ENCODE measurements at places on chromosomes 3 and 15.

DNA sequence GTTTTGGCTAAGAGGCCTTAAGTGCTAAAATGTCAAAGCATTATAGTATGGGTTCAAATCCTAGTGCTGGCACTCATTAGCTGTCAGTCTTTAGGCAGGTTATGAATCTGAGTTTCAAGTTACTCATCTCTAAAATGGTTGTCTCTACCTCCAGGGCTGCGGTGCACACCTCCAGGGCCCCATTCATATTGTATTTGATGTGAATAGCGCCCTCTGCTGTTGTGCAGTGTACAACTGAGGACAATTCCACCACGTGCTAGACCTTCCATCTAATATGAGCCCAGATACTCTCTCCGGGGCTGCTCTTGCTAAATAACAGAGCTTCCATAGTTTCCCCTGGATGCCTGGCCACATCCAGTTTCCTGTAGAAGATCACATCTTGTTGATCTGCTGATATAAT is 54.3 kb downstream of the OXNAD1 start:
- H3K27ac ChIP-seq = peak overlapping the region; percentile 55
- H3K36me3 ChIP-seq = peaks cover 54% of the 10 kb centered on the region
- H3K4me3 ChIP-seq = no peak overlapping the region
- H3K4me1 ChIP-seq = peaks cover 52% of the 10 kb centered on the region

DNA sequence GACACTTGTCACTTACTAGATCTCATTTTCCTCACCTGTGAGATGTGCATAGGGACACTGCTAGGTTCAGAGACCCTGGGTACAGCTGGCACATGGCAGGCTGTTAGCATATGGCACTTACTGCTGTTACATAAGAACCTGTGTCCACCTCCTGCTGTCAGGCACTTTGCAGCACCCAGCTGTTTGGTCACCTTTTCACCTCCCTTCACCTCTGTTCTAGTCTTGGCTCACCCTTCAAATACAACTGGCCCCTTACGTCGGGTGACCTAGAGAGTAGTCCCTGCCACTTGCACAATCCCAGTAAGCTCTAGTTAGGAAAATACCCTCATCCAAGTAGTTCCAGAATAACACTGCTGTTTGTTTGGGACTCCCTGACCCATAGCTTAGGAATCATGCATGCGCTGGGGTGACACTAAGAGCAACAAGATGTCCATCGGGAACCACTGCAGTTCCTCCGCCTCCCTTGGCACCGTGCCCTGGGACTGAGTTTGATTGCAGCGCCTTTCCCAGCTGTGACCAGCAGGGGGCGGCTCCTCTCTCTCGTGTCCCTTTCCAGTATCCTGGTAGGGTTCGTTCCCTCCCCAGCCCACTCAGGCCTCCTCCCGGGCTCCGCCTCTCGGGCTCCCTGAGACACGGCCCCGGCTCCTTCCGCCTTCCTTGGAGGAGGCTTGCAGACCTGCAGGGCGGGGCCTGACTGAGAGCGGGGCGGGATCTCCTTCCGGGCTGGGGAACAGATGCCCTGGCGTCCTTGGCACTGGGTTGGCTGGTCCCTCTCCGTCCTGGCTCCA is 78.6 kb downstream of the ABHD5 start:
- peak overlapping the region; percentile 65 for H3K27ac ChIP-seq
- peak; percentile 60 for DNase-seq
- peaks cover 33% of the 10 kb centered on the region for H3K4me1 ChIP-seq
- H3K36me3 ChIP-seq = no peaks in the 10 kb centered on the region
- peaks cover 9% of the 10 kb centered on the region for H3K27me3 ChIP-seq
- no peak overlapping the region for H3K4me3 ChIP-seq

DNA sequence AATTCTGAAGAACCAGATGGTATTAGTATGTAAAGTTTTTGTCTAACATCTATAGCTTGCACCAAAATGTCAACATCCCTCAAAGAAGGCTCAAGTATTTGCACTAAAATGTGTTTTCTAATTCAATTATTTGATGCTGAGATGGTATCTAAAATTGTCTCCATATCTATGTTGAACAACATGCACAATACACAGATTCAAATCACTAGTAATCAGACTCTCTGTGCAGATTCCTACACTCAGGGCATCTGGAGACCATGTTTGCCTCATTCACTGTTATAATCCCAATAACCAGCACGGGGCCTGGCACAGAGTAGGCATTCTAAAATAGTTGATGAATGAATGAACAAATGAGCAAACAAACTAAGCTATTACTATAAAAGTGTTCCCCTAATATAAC is 2.6 kb downstream of the FILIP1L start:
- H3K4me1 ChIP-seq = no peaks in the 10 kb centered on the region
- no peak for DNase-seq
- no peak overlapping the region for H3K4me3 ChIP-seq
- no peaks in the 10 kb centered on the region for H3K27me3 ChIP-seq
- H3K36me3 ChIP-seq = no peaks in the 10 kb centered on the region
- H3K27ac ChIP-seq = no peak overlapping the region

GRCh38 chr3:50873376-50874157 is 198.8 kb downstream of the DOCK3 start:
- DNase-seq = no peak
- no peak overlapping the region for H3K27ac ChIP-seq
- H3K4me1 ChIP-seq = no peaks in the 10 kb centered on the region
- H3K36me3 ChIP-seq = no peaks in the 10 kb centered on the region
- peaks cover 79% of the 10 kb centered on the region for H3K27me3 ChIP-seq

DNA sequence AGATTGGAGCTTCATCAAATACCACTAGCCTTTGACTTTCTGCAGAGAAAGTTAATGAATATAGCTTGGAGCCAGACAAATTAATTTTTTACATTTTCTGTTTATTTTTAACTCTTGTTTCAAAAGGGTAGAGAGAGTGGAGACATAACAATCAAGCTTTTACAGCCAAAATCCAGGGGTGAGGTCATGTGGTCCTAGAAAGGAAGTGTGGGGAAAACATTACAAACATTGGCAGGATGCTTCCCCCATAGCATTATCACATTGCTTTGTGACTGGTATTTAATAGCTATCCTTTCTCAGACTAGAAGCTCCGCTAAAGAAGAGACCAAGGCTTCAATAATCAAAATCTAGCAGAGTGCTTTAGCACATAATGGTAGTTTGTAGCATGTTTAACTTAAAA is 46.4 kb upstream of the PHLDB2 start:
- no peak overlapping the region for H3K27ac ChIP-seq
- no peaks in the 10 kb centered on the region for H3K4me1 ChIP-seq
- no peak for DNase-seq
- H3K36me3 ChIP-seq = peaks cover 1% of the 10 kb centered on the region
- H3K4me3 ChIP-seq = no peak overlapping the region

DNA sequence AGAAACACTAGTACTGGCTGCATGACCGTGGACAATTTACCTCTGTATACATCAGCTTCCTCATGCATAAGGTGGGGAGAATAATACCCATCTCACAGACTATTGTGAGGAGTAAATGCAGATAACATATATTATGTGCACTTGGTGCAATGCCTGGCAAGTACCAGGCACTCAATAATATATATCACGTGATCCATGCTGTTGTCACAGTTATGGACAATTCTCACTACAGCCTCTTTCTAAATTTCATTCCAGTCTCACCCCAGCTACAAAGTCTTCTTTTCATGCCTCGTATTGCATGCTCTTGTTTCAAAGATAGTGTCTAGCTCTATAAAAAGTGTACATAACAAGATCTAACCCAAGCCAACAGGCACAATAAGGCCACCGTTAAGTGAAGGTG is 494.3 kb upstream of the ADAMTS9 start:
- H3K4me1 ChIP-seq = no peaks in the 10 kb centered on the region
- H3K4me3 ChIP-seq = no peak overlapping the region
- H3K36me3 ChIP-seq = no peaks in the 10 kb centered on the region
- no peak for DNase-seq
- H3K27ac ChIP-seq = no peak overlapping the region

DNA sequence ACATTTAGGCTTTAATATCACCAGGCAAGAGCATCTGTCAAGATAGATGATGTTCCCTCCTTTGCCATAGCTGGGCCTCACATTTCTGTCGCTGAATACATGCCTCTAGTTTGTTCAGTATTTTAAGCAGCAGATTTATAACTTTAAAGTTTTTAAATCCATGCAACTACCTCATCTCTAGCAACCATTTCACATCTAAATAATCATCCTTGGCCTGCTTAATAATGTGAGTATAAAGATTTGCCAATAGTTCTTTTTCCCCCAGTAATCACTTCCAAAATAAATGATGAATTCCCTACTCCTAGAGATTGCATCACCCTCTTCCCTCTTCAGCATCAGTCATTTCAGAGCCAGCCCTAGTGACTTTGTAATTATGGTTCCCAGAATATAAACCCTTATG is 36.2 kb upstream of the FILIP1L start:
- DNase-seq = no peak
- no peaks in the 10 kb centered on the region for H3K27me3 ChIP-seq
- H3K4me1 ChIP-seq = no peaks in the 10 kb centered on the region
- no peak overlapping the region for H3K4me3 ChIP-seq

DNA sequence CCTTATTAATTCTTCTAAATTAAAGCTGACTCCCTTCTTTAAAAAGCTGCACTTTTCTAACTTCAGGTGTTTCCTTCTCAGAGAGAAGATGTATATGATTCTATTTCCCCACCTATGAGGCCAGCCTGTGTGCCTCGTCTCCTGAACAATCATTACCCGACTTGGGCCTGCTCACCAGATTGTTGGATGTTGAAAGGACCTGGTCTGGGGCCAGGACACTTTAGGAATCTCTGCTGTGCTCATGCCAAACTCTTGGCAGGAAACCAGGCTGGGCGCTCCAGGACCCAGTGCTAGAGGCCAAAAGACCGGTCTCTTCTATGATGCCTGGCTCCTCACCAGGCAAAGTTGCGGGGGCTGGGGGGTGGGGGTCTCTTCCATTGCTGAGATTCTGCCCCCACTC is 16.9 kb upstream of the LRRC31 start:
- H3K4me3 ChIP-seq = no peak overlapping the region
- peaks cover 6% of the 10 kb centered on the region for H3K27me3 ChIP-seq
- no peak for DNase-seq
- H3K4me1 ChIP-seq = no peaks in the 10 kb centered on the region

All from central memory CD8-positive, alpha-beta T cell (primary cell).